ENCODE measurements at places on chromosomes 7 and 10. TPM values are rescaled to one million over a fixed set of nuclear protein-coding genes. Genes with fewer than 3 reads are reported as not detected.

- DNase-seq: no peak
Measured at GRCh38 chr7:53776323-53776722, 740.9 kb downstream of the POM121L12 start.

The SLC26A3 gene
- 6.4 TPM for total RNA-seq

GRCh38 chr10:131573256-131573655 lies 261.7 kb upstream of the TCERG1L start:
- no peak for DNase-seq

DNA sequence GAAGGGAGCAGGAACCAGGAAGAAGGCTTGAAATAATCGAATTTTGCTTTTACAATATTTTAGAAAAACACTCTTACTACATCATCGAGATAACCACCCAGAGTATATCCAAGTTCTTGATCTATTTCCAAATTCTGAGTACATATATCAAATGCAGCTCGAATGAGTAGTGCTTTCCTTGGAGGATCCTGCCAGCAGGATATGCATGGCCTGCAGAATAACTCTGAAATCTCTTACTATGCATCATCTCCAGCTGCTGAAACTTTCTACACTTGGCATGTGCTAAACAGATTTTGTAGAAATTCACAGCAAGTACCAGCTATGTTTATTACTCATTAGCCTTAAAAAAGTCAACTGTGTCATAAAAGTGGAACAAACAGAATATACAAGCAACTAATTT lies 44.0 kb upstream of the ANK3 start:
- no peak for DNase-seq

The COL26A1 gene
- not detected for total RNA-seq

- DNase-seq: no peak
Measured at GRCh38 chr7:68238204-68238805, 1241.7 kb downstream of the TYW1 start.

The OGDHL gene
- total RNA-seq: 0.82 TPM

DNA sequence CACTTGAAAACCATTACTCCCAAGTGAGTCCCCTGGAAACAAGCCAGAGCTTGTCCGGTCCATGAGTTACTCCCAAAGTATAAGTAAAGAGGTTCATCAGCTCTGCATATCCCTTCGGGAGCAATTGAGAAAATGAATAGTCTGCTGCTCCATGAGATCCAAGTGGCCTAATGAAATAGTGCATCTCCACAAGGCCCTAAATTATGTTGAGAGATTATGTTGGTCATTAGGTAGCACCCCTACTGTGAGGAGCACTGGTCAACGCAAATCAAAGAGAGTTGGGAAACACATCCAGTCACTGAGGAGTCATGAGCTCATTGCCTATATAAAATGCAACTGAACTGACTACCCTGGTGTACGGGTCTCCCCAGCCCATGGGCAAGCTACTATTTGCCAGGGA lies 205.5 kb upstream of the AOAH start:
- DNase-seq: no peak

GRCh38 chr7:151310578-151310977 lies 31.0 kb upstream of the NUB1 start:
- no peak for DNase-seq

The ASAH2 gene
- total RNA-seq: under 0.01 TPM
